ENCODE measurements at places on chromosomes 2 and 18.
A peak's percentile ranks its signal among the peaks of the same experiment; 100 is the strongest.

DNA sequence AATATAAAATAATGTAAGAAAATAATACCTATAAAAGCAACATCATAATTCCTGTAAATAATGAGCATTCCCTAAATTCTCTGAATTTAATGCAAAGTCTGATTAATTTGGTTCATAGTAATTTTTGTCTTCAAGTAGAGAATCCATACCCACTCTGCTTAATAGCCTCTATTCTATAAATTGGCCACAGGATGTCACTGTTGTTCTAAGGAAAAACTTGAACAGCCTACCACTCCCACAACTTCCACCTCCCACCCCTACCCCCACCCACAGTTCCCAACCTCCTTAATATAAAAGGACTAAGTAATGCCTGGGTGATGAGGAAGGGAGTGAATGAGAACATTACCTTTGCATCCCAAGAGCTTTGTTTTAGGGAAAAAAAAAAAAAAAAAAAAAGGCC, 27.2 kb upstream of the BBS5 start:
- DNase-seq: peak; percentile 51

DNA sequence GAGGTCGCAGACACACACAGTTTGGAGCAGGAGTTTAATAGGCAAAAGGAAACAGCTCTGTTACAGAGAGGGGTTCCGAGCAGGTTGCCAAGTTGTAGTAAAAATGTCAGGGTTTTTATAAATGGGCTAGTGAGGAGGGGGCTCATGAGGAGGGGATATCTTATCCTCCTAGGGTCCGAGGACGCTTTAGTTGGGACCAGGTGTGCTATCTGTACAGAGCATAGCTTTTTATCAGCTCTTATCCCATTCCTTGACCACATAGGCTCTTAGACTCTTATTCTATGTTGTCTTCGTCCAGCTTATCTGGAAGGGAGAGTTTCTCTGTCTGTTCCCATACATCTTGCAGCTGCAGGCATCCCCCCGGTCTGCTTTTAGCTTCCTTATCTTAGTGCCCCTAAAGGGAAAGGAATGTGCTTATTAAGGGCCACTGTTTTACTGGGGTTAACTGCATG, 44.7 kb downstream of the PDK1 start:
- no peak for DNase-seq

DNA sequence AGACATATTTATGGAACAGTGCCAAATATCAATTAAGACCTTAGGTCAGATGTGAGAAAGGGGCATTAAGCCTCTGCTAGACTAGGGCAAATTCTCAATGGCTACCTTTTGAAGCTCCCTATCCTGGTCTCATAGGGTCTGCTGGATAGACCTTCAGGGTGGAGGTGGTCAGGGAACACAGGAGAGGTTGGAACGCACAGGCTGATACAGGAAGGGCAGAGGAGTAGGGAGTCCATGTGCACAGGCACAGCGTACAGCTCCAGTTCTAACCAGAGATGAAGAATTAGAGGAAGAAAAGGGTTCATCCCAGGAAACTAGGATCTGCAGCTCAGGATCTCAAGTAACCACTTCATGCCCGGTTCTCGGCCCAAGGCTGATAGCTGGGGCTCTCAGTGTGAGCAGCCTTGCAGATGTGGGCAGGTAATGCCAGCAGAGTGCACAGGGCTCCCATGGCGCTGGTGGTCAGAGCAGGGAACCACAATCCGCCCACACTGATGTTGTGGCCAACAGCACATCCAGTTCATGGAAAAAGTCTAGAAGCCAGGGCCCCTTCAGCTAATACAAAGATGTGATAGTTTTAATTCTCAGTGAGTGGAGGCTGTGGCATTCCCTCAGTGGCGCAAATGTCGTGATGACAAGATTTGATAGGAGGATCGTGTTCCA, 3.4 kb upstream of the EVA1A start:
- no peak for DNase-seq

GRCh38 chr2:172285010-172285621, 142.3 kb upstream of the ITGA6 start:
- DNase-seq: no peak

- DNase-seq: peak; percentile 47
Measured at GRCh38 chr2:236352761-236353593, 88.8 kb upstream of the ASB18 start.

- peak; percentile 45 for DNase-seq
Measured at GRCh38 chr2:84970210-84970867, 622 bp upstream of the KCMF1 start.

- no peak for DNase-seq
Measured at GRCh38 chr2:122703676-122704075, 948.2 kb downstream of the TSN start.

- DNase-seq: no peak
Measured at GRCh38 chr2:166513952-166514351, 19.9 kb upstream of the SCN7A start.

DNA sequence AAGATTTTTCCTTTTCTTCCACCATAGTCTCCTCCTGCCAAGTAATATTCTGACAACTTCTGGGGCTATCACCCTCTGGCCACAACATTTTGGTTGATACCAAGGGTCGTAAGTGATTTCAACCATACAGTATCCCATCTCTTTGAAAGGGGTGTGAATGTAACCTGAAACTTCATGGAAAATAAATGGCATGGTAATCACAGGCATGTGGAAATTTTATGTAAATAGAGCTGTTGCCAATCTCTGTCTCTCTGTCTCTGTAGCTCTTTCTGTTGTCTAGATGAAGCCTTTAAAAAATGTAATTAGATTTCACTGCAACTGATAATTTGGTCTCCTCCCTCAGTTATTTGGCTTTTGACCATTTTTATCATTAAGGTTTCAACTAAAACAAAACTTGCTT, 125.6 kb upstream of the RPRM start:
- DNase-seq: no peak

GRCh38 chr18:71105078-71105819, 816.4 kb downstream of the SOCS6 start:
- no peak for DNase-seq

- DNase-seq: no peak
Measured at GRCh38 chr2:171655586-171655985, 31.7 kb upstream of the DYNC1I2 start.

- DNase-seq: no peak
Measured at GRCh38 chr2:27527182-27527581, 30.5 kb downstream of the GCKR start.

DNA sequence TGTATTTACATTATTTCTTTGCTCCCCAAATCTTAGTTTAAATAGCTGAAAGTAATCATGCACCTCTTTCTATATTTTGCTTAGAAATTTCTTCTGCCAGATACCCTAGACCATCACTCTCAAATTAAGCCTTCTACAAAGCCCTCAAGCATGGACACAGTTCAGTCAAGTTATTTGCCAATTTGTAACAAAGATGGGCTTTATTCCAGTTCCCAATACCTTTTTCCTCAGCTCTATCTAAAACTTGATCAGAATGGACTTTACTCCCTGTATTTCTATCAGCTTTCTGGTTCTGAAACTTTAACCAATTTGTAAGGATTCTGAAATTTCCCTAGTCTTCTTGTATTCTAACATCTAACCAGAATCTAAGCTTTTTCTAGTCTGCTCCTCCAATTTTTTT, 56.6 kb downstream of the SYT4 start:
- no peak for DNase-seq

- no peak for DNase-seq
Measured at GRCh38 chr2:2613279-2614199, 282.5 kb upstream of the MYT1L start.

- no peak for DNase-seq
Measured at GRCh38 chr2:14082640-14083039, 549.9 kb upstream of the LRATD1 start.

DNA sequence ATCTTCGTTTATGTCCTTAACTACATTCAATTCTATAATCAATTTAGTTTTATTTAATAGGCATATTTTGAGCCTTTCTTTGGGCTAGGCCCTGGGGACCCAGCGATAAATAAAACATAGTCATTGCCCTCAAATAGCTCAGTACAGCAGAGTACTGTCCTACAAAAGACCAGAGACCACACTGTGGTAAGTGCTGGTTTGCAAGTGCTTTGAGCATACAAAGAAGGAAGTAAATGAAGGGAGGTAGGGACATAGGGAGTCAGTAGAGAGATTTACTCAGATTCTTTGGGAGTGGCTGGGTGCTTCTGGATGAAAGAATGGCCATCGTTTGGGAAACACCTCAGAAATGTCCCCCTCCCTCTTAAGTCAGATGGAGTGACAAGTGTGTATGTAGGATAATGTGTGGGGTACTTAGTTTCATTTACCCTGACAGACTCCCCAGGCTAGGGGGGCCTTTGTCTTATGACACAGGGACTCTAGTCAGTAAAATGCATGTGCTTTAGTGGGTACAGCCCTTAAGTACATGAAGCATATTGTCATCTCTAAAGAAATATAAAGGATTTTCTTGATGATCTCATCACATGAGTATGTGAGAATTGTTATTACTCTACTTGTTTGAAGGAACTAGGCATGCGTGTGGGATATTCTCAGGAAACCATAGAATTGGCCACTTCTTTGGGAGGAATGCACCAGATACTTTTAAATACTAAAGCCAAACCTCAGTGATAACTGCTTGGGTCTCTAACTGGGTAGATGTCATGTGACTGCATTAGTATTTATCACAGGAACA, 35.1 kb downstream of the MAPRE2 start:
- DNase-seq: no peak

GRCh38 chr2:128950758-128951157, 632.1 kb upstream of the HS6ST1 start:
- DNase-seq: no peak

DNA sequence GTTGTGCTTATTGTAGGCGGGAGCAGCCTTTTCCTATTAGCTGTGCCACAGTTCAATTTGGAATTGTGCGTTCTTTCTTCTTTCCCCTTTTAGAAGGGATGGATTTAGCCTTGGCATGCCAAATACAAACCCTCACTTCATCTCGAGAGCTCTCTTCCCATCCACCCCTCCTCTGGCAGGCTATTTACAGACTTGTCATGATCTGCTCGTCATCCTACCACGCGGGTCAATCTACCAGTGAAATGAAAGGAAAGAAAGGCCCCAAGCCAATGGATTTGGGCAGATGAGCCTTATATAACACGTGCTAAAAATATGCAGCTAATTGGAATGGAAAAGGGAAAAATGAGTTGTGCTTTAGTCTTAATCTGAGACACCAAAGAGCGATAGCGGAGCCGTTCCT, 277.5 kb downstream of the PRKCE start:
- no peak for DNase-seq

- DNase-seq: no peak
Measured at GRCh38 chr2:144350151-144350802, 169.6 kb downstream of the ZEB2 start.

DNA sequence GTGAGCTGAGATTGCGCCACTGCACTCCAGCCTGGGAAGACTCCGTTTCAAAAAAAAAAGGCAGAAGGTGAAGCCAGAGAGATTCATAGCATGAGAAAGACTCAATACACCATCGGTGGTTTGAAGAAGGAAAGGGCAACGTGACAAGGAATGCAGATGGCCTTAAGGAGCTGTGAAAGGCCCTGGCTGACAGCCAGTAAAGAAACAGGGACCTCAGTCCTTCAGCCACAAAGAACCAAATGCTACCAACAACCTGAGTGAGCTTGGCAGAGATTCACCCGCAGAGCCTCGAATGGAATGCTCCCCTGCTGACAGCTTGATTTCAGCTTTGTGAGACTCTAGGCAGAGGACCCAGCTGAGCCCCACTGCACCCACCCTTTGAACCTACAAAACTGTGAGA, 154.9 kb upstream of the NDUFV2 start:
- peak; percentile 36 for DNase-seq

GRCh38 chr2:84823788-84824187, 57.1 kb downstream of the TRABD2A start:
- no peak for DNase-seq

- DNase-seq: peak; percentile 33
Measured at GRCh38 chr18:46051731-46052461, 20.2 kb downstream of the PSTPIP2 start.

DNA sequence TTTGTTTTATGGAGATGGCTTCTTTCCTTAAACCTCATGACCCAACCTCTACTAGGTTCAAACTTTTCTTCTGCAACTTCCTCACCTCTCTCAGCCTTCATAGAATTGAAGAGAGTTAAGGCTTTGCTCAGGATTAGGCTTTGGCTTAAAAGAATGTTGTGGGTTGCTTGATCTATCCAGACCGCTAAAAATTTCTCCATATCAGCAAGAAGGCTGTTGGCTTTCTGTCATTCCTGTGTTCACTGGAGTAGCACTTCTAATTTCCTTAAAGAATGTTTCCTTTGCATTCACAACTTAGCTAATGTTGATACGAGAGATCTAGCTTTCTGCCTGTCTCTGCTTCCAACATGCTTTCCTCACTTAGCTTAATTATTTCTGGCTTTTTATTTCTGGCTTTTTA, 58.1 kb upstream of the KYNU start:
- no peak for DNase-seq

DNA sequence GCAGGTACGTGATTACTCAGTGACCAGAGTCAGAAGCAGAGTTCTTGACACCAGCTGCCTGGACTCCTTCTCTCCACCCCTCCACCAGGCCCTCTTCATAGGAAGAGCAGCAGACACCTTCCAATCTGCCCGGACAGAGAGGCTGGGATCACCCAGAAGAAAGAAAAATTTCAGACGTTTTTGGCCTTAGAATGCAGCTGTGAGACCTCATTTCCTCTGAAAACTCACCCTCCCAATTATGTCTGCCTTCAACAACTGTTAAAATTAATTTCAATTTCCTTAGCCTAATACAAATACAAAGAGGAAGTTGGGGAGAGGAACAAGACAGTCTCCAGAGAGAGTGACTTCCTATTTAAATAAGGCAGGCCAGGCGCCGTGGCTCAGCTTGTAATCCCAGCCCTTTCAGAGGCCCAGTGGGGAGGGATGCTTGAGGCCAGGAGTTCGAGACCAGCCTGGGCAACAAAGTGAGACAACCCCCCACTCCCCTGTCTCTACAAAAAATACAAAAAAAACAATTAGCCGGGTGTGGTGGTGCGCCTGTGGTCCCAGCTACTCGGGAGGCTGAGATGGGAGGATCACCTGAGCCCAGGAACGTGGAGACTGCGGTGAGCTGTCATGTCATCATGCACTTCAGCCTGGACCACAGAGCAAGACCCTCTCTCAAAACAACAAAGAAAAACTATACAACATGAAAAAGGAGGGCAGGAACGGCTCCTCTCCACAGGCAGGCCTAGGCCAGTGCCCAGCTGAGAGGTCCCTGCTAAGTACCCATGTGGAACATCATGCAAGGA, 1.6 kb downstream of the SLC66A2 start:
- DNase-seq: no peak

DNA sequence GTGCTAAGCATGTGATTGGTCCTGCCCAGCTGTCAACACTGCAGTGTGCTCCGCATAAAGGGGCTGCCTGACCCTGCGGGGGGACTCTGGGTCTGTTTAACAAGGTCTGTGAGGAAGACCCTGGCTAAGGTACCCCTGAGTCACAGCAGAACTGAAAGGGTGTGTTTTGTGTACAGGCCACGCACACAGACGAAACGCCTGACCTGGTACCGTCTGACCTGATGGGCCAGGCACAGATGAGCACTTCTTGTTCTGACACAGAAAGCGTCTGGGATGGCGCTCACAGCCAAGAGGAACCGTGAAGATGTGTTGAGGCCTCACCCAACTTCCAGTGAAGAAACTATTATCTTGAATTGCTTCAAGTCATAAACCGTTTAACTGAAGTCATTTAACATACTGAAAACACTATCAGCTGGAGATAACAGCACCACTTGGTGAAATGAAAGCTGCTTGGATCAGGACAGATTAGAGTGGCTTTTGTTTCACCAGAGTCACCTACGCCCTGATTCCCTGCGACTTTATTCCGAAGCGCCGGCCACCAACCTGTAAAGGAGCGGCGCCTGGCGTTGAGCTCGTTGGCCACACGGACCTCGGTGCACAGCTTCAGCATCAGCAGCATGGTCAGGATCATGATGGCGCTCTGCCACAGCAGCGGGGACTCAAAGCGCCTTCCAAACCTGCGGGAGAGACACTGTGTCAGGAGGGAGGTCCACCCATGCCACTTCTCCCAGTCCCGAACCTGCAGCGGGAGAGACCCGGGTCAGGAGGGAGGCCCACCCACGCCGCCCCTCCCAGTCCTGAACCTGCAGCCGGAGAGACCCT, 8.5 kb downstream of the SLC66A2 start:
- no peak for DNase-seq
